Ureter (tissue), 1 donor: ENCODE measurements at places on chromosomes 16 and 17. TPM values are rescaled to one million over a fixed set of nuclear protein-coding genes. Genes with fewer than 3 reads are reported as not detected.

- DNase-seq: no peak
These were observed 3.2 kb downstream of the RHBDL3 start for GRCh38 chr17:32268734-32269288.

DNA sequence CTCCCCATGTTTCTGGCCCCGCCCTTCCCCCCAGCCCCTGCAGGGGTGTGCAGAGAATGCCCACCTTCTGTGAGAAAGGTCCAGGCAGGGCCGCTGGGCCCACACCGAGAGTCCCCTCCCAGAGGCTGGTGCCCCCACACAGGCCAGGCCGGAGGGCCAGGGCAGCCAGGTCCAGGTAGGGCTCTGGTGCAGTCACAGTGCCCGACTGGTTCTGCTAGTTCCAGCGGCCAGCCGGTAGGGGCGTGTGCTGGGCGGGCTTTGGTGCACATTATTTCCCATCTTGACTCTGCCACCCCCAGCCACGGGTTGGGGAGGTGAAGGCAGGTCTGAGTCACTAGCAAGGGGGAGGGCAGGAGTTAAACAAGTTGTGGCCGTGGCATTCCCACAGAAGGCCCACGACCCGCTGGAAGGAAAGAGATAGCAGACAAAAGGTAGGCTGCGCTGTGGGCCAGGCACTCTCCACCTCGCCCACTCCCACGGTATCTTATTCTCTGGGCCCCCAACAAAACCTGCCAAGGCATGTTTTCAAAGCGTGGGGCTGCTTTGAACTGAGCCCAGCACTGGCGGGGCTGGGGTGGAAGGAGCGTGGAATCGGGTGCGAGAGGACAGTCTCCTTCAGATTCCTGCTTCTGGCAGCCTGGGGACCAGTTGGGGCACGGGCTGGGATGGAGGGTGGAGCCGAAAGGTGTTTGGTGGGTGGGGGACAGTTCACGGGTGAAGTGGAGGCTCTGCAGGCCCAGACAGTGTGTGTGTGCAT lies 1.9 kb downstream of the EPN3 start:
- DNase-seq: peak; percentile 88

DNA sequence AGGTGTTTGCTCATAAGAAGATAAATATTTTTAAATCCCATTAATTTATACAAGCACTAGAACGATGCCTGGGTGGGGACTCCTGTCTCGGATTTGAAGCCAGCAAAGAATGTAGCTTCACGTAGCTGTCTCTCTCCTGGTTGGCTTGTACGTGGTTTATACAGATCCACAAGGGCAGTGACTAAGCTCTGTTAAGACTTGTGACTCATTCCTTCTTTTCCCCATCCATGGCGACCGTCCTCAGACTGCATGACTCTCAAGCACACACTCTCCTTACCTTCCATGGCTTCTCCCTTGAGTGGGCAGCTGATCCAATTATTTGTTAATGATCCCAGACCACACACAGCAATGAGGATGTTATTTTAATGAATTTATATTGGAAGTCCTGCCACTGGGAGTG lies 679.7 kb upstream of the SOX9 start:
- DNase-seq: no peak

GRCh38 chr16:89189358-89190025 lies 10.8 kb downstream of the SLC22A31 start:
- no peak for DNase-seq

DNA sequence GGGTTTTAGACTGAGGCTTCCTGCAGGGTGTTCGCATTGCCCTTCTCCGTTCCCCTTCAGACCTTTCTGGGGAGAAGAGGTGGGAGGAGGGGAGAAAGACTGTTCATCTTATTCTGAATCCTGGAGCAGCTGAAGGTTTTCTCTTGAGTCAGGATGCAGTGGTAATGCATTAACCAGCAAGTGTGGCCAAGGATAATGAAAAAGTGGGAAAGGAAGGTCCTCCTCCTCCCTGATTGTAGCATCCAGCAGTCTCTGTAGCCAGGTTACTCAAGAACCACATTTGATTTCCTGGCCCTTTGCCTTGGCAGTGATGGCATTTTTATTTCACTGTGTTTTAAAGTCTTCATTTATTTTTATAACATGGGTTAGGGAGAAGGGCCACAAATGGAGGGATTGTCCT lies 59.1 kb downstream of the CYLD start:
- no peak for DNase-seq

AIPL1 gene
- not detected for total RNA-seq

GRCh38 chr17:535198-535597 lies 179.4 kb downstream of the VPS53 start:
- DNase-seq: no peak

- no peak for DNase-seq
These were observed 52.5 kb downstream of the TBX4 start for GRCh38 chr17:61504697-61505096.

DNA sequence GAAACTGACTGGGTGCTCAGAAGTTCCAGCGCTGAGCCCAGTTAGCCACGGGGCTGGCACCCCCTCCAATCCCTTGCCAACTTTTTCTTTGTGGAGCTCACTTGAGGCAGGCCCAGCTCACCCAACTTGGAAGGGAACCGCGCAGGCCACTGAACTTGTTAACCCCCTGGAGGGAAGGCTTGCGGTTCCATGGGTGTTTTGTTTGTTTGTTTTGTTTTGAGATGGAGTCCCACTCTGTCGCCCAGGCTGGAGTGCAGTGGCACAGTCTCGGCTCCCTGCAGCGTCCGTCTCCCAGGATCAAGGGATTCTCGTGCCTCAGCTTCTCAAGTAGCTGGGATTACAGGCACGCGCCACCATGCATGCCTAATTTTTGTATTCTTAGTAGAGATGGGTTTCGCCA lies 34.1 kb upstream of the NDRG4 start:
- no peak for DNase-seq

DNA sequence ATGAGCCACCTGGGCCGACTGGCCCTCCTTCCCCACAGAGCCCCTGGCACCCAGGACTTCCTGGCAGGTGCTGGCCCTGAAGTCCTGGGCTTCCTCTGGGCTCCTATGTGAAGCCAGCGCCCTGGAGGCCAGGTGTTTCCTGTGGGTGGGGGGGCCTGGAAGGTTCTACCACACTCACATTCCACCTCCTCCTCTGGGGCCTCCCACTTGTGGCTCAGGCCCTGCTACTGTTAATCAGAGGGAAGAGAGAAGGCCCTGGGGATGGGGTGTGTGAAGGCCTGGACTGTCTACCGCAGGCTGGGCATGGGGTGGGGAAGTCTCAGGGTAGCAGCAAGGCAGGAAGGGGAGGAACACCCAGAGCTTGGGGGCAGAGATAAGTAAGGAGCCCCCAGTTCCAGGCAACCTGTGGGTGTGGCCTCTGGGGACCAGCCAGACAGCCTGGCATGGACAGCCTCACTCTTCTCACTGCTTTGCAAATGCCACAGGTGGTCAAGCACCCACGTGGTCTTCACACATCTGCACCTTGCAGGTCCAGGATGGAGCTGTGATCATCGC lies 111.9 kb upstream of the TNRC6C start:
- no peak for DNase-seq

- no peak for DNase-seq
These were observed 338.5 kb downstream of the MAF start for GRCh38 chr16:79261944-79262552.

- no peak for DNase-seq
These were observed 30.1 kb upstream of the HAPSTR1 start for GRCh38 chr16:9061358-9061813.

GRCh38 chr16:30533146-30533522 lies 1.5 kb downstream of the ZNF747 start:
- DNase-seq: no peak

GRCh38 chr17:77208217-77208808 lies 67.5 kb downstream of the SEC14L1 start:
- no peak for DNase-seq
